ENCODE measurements at places on chromosomes 12 and 14.

- DNase-seq, result no peak
Observed at GRCh38 chr12:18468246-18469075, 207.1 kb downstream of the PIK3C2G start.

GRCh38 chr14:32087173-32087861, 10.2 kb downstream of the ARHGAP5 start:
- DNase-seq, result no peak

DNA sequence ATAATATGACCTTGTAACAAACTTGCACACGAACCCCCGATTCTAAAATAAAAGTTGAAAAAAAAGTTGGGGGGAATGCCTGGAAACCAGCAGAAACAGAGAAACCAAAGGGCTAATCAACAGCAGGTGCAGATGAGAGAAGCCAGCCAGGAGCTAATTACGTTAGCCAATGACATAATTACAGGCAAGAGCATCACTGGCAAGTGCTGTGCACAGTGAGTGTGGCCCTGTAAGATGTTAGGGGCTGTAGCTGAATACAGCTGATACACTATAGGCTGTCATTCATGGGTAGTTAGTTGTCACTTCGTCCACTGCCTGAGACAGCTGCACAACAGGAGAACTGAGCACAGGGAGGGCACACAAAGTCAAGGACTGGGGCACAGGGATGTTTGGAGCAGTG, 7.3 kb upstream of the FGF23 start:
- no peak for DNase-seq

DNA sequence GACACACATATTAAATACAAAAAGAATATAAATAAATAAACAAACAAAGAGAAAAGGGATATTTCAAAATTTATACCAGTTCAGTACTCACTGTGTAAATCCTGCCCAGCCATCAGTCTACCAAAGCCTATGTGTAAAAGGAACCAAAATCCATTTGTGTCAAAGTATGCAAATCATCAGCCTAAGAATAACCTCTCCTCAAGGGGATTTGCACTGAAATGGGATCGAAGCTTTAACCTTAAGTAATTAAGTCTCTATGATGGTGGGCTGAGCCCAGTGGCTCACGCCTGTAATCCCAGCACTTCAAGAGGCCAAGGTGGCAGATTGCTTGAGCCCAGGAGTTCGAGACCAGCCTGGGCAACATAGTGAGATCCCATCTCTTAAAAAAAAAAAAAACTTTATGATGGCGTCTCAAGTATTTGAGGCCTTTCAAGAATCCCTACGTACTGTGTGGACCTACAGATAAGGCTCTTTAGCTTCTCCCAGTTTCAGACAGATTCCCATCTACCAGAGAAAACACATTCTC, 57.8 kb upstream of the METAP2 start:
- DNase-seq, result no peak

GRCh38 chr14:94816113-94816512, 46.2 kb upstream of the GSC start:
- no peak for DNase-seq

DNA sequence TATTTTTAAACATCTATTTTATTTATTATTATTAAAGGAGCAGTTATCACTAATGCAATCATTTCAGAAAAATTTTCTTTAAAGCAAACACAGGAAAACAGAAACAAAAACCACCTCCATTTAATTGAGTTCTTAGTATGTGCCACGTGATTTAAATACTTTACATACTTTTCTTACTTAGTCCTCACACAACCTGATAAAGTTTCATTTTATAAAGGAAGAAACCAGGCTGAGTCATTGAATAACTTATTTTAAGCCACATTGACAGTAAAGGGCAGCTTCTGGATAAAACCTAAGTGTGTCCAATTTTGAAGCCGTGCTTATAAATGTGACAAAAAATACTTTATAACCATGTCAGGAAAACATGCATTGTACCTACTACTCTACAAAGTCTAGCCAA, 57.1 kb upstream of the PCED1B start:
- no peak for DNase-seq

DNA sequence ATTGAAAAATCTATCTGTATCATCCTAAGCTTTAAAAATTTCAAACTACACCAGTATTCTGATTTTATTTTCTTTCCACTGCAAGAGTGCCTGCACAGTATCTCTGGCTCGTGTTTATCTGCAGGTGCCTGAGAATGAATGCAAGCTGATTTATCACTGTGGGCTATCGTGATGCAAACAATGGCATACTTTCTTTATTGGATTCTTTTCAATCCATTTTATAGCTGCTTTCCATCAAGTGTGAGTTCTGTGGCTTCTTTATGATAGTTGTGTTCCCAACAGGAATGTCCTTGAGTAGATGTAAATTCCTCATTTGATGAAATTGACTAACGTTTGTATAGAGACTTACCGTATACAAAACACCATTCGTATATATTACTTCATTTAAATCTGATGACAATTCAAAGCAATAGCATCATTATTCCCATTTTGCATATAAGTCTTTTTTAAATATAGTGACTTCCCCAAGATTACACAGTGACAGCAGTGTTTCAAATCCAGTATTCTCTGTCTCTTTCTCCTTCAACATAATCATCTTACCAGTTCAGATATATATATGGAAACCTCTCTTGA, 160.3 kb upstream of the ABCD2 start:
- DNase-seq, result no peak

DNA sequence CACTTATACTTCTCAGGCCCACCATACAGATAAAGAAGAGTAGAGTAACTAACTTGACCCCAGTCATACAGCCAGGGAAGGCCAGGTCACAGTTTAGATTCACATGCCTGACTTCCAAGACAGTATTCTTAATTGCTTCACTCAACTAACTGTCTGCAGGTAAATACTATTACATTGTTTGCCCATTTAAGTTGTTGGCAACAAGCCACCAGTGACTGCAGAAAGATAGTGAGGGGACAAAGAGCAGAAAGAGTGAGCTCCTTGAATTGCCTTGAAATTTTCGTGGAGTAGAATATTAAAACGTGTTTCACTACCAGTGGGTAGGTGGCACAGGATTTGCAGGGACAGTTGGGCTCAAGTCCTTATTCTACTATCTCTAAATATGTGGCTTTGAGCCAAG, 146.3 kb upstream of the RMST start:
- DNase-seq, result no peak

- DNase-seq, result no peak
Observed at GRCh38 chr14:31986405-31986804, 90.7 kb upstream of the ARHGAP5 start.
